ENCODE measurements at places on chromosomes 2 and 18.

GRCh38 chr2:63023444-63023843, 27.2 kb upstream of the OTX1 start:
- DNase-seq = no peak

DNA sequence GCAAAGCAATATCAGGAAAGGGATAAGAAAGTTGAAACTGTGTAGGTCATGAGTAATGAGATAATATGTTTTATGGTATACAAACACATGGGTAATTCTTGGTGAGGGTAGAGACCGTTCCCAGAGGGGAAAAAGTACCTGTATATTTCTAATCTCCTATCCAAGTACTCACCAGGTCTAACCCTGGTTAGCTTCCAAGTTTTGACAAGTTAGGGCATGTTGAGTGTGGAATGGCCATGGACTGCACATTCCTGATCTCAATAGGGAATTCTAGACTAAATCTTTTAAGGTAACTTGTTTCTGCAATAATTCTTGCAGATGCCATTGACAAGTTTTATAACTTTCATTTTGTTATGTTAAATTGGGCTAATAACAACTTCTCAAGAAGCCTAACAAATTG, 216.6 kb downstream of the SPAG16 start:
- DNase-seq = no peak

GRCh38 chr18:35409911-35410310, 32.8 kb upstream of the ZNF396 start:
- DNase-seq = no peak

- DNase-seq = no peak
Measured at GRCh38 chr18:66647671-66648070, 43.8 kb upstream of the CDH19 start.

DNA sequence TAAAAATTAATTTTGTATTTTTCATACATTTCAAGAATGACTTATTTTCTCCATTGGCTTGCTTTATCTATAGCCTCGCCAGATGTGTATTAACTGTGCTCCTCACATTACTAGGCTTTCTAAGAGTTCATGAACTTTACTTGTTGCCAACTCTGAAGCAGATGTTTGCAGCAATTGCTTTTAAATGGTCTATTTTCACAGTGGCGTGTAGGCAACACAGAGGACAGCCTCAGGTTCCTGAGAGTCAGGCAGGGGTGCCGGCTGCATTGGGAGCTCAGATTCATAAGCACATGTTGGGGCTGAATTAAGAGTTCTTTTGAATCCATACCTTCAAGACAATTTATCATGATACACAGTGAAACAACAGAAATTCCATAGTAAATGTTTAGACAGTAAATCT, 179.2 kb upstream of the PXDN start:
- no peak for DNase-seq

- no peak for DNase-seq
Measured at GRCh38 chr2:115290478-115290877, 848.0 kb downstream of the DPP10 start.

DNA sequence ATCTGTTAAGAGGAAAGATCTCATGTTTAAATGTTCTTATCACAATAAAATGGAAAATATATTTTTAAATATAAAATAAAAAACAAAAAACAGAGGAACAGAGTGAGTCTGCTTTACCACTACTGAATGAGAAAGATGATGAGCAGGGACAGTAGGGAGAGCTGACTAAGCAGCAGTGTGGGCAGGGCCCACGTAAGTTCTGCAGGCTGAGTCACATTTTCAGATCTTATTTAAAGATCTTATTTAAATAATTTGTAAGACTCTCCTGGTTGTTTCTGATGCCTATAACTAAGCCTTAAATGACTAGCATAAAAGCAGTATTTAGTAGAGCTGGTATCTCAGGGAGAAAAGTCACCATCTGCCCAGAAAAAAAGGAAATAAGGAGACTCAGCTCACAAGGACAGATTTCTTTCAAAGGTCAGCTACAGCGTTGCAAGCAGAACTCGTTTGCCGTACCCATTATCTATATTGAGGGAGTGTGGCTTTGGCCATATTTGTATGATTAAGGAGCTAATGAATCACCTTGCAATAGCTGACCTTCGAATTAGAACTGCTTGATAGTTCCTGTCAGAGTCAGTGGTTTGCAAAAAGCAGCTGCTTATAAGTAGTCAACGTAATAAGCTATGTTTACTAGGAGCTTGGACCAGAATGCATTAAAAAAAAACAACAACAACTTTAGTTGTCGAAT, 322.1 kb upstream of the CHAC2 start:
- no peak for DNase-seq

DNA sequence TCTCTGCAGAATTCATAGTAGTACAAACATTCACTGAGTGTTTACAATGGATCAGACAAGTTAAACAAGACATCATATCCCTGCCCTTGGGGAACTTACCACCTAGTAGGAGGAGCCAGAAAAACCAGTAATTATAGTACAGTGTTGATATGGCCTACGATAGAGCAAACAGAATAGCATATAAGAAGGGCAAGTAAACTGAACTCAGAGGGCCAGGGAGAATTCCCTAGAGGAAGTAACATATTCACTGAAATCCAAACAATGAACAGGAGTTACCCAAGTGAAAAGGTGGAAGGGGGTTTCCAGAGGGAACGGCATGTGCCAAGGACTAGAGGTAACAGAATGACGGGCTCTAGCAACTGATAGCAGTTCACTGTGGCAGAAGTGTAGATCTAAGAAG, 34.1 kb downstream of the NHEJ1 start:
- DNase-seq = no peak

DNA sequence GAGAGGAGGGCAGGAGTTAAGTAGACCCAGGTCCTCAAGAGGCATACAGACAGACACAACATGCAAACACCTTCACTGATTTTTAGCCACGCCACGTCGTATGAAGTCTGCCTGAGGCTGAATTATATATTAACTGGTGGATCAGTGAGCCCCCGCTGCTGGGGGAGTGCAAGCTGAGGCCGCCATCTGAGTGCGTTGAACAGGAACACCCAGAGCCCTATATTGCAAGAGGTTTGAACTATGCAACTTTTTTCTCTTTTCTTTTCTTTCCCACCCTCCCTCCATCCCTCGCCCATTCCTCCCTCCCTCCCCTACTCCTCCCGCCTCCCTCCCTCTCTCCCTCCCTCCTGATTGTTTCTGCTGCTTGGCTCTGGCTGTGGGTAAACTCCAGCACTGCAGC, 30.2 kb downstream of the SETBP1 start:
- no peak for DNase-seq

DNA sequence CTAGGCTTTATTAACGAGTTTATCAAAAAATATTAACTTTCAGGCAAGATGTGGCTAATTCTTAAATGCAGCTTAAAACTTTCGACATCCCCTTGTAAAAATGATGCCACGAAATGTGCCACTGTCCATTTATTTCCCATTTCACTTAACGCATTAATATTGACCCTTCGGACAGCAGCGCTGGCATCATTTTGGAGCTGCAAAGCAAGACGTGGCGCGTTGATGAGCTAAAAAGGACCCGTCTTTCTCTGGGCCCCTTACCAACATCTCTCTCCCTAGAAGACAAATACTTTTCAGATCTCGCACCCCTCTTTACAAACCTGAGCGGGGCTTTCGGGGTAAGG, 367.9 kb downstream of the MTX2 start:
- no peak for DNase-seq

DNA sequence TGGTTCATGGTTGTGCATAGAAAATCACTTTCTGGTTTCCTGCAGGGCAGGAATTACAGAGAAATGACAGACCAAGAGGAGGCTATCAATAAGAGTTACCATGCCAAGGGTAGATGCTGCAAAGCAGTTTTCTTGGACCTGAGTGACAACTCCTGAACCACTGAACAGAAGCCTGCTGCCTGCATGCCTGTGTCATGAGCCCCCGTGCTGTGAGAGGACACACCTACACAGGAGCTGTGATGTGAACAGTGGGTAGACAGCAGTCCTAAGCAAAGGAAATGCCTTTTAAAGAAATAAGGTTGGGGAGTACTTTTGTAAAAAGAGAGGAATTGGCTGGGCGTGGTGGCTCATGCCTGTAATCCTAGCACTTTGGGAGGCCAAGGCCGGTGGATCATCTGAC, 54.2 kb upstream of the CREB1 start:
- no peak for DNase-seq

DNA sequence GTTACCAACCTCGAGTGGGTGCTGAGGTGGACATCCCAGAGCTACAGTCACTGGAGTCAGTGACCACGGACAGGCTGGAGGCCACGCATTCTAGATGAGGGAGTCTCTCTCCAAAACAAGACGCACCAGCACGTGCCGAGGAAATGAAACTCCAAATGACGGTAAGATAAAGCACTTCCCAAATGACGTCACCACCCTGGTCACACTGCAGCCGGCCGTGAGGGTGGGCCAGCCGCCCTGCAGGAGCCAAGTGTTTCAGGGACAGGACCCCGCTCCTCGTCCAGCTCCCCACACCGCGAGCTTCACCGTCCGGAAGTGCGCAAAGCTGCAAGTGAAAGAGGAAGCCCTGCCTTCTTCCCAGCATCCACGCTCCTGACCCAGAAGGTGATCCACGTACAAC, 99.4 kb downstream of the ZNF516 start:
- no peak for DNase-seq

DNA sequence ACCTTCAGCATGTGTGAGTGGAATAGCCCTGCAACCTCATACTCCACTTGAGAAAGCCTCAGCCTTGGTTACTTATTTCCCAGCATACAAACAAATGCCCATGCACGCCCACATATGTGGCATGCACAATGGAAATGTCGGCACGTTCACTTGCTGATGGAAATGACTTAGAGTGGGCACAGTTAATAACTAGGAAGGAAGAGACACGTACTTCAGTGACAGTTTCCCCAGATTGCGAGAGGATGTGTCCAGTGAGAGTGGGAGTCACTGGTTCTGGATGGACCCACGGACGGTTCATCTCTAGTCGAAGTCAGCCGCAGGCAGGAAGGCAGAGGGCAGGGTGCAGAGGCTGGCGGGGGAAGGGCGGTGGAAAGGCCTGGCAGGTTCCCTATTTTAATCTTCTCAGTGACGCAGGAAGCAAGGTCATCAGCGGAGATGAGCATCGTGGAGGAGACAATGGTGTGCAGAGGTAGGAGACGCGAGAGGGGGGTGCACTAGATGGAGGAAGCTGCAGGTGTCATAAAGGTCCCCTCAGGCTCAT, 350.7 kb upstream of the MYT1L start:
- peak; percentile 61 for DNase-seq

- DNase-seq = no peak
Measured at GRCh38 chr18:68461481-68462018, 253.4 kb downstream of the TMX3 start.

GRCh38 chr2:122749405-122749804, 994.0 kb downstream of the TSN start:
- DNase-seq = no peak

GRCh38 chr2:106011380-106011779, 182.7 kb downstream of the UXS1 start:
- DNase-seq = no peak

GRCh38 chr2:221343524-221343923, 228.6 kb downstream of the EPHA4 start:
- no peak for DNase-seq

GRCh38 chr2:215672406-215672805, 236.5 kb upstream of the FN1 start:
- no peak for DNase-seq

GRCh38 chr18:52536039-52536438, 196.0 kb downstream of the DCC start:
- DNase-seq = no peak

DNA sequence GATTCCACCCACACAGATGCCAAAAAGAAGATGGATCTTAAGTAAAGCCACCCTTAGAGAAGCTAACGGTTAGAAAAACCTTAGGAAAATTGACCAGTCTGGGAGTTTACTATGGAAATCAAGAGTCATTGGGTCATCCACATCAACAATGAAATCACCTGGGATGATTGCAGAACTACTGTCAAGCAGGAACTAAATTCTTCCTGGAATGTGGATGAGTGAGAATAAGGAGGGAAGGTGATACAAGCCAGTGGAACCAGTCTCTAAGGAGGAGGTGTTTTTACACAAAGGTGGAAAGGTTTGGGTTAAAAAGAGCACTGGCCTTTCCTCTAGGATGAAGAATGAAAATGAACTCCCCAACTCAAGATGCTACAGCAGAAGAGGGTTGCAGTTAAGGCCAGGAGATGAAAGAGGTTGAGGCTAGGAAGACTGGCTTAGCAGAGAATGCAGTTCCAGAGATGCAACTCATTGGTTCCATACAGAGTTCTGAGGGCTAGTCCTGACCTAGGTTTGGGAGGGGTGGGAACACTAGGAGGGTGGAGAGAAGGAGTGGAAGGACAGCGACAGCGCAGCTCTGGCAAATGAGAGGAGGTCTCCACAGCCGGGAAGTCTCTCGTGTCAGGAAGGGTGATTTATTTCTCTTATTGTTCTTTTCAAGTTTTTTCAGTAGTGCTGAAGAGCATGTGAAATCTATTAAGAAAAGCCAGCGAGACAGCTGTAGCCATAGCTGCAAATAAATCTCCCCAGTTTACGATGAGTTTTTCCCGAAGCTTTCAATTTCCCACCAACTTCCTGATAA, 27.7 kb upstream of the KDM3A start:
- no peak for DNase-seq

- no peak for DNase-seq
Measured at GRCh38 chr18:62487161-62487560, 35.7 kb upstream of the ZCCHC2 start.

- DNase-seq = no peak
Measured at GRCh38 chr2:1972948-1973347, 228.6 kb upstream of the PXDN start.

DNA sequence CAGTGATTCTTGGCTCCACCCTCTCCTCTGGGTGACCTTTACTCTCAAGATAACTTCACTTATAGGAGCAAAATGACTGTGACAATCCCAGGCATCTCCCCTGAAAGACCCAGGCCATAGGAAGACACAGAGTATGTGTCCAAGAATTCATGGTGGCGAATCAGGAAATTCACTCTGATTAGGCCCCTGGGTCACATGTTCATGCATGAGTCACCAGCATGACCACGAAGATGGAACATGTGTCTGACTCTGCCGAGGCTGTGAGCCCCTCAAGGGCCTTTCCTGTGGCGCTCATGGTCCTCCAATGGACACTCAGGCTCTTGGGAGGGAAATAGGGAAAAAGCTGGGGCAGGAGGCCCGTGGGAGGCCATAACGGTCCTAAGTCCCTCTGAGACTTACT, 74.0 kb upstream of the TEX51 start:
- no peak for DNase-seq

DNA sequence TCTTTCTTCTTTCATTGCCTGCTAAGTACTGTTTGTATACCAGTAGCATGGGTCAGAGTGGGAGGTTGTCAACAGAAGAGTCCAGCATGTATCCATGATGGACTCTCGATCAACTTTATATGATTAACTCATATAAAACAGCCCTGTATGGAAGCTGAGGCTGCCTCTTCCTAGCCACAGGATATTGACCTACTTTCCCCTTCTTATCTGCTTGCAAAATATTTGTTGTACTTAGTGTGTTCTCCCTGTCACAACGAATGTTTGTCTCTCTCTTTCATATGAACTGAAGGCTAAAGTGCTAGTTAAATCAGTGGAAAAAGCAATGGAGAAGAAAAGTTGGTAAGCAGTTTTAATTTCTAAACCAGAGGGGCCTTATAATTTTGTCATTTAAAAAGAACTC, 17.8 kb downstream of the MYO1B start:
- DNase-seq = no peak

GRCh38 chr2:53877556-53877955, 17.8 kb upstream of the GPR75 start:
- no peak for DNase-seq

Measured in posterior vena cava (tissue), 2 donors.